ENCODE measurements at places on chromosomes 7 and 10.

- DNase-seq: no peak
Measured at GRCh38 chr10:73992899-73993788, 4.8 kb upstream of the VCL start.

- DNase-seq: no peak
Measured at GRCh38 chr10:43822631-43823580, 174.2 kb upstream of the ZNF32 start.

GRCh38 chr10:21385996-21386585, 139.4 kb downstream of the SKIDA1 start:
- DNase-seq: no peak

DNA sequence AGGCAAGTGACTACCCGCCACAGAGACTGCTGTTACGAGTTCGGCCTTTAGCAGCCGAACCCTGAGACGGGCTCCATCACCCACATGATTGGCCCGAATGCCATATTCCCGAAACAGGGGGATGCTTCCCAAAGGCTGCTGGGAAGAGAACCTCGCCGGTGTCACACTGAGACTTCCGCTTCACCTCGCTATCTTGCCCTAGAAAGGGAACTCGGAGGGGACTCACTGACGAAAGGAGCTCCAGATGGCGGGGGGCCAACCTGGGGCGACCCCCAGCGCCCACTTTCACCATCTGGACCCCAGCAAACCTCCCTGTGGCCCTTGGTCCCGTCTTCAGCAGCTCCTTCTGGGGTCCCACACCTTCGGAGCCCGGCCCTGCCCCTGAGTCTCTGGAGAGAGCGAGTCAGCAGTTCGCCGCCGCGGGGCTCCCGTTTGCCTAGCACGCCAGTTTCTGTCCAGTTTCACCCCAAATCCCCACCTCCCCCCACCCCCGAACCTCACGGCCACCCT, 529 bp downstream of the HPS1 start:
- DNase-seq: peak; percentile 36

DNA sequence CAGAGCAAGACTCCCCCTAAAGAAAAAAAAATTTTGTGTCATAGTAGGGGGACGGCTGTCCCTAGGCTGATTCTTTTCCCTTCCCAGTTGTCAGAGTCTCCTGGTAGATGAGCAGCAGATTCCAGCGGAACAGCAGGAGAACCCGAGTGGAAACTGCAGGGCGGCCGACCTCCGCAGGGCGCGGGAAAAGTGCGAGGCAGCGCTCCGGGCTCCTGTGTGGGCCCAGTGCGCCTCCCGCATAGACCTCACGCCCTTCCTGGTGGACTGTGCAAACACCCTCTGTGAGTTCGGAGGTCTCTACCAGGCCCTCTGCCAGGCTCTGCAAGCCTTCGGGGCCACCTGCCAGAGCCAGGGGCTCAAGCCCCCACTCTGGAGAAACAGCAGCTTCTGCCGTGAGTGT, 46.0 kb downstream of the ZAN start:
- no peak for DNase-seq

- no peak for DNase-seq
Measured at GRCh38 chr10:77555591-77556212, 81.9 kb downstream of the KCNMA1 start.
